ENCODE measurements at places on chromosomes 7 and 10.

DNA sequence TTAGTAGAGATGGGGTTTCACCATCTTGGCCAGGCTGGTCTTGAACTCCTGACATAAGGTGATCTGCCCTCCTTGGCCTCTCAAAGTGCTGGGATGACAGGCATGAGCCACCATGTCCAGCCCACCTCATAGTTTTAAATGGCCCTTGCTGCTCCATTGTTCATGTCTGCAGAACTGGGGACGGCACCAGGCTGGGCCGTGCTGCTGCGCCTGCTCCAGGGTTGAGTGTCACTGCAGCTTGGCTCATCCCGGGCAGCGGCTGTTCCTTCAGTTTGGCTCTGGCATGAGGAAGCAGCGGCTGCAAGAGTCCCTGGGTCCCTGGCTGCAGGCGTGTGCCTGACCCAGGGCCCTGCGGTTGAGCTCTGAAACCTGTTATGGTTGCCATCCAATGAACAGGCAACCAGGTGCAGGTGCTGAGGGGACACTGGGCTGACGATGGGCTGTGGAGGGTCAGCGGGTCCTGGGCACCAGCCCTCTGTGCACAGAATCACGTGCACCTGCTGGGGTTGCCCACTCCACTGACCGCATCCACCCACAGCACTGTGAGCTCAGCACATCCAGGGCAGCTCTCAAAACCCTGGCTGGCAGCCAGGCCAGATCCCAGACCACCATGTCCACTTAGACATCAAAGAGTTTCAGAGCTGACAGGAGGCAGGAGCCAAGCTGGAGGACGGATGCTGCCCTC lies 70.2 kb upstream of the PPP2R2D start:
- no peak for DNase-seq

DNA sequence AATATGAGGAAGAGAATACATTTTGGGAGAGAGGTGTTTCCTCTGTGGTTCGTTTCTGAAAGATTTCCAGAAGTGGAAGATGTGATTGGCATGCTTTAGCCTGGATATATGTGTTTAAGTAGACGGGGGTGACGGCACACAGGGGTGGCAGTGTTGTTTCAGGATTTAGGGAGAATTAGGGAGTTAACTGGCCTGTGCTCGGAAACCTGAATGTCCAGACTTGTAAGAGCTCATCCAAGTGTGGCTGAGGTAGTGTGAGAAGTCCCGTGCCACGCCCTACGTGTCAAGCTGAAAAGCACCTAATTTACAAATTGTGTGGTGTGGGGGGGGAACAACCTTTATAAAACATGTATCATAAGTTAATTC lies 1.1 kb downstream of the RALA start:
- no peak for DNase-seq

- DNase-seq: no peak
Observed at GRCh38 chr7:118844748-118845147, 620.2 kb downstream of the ANKRD7 start.

- no peak for DNase-seq
Observed at GRCh38 chr10:63836666-63837442, 315.7 kb downstream of the REEP3 start.

GRCh38 chr7:101947899-101948298 lies 130.5 kb downstream of the CUX1 start:
- DNase-seq: no peak

GRCh38 chr7:31875424-31875823 lies 188.4 kb downstream of the PPP1R17 start:
- no peak for DNase-seq

DNA sequence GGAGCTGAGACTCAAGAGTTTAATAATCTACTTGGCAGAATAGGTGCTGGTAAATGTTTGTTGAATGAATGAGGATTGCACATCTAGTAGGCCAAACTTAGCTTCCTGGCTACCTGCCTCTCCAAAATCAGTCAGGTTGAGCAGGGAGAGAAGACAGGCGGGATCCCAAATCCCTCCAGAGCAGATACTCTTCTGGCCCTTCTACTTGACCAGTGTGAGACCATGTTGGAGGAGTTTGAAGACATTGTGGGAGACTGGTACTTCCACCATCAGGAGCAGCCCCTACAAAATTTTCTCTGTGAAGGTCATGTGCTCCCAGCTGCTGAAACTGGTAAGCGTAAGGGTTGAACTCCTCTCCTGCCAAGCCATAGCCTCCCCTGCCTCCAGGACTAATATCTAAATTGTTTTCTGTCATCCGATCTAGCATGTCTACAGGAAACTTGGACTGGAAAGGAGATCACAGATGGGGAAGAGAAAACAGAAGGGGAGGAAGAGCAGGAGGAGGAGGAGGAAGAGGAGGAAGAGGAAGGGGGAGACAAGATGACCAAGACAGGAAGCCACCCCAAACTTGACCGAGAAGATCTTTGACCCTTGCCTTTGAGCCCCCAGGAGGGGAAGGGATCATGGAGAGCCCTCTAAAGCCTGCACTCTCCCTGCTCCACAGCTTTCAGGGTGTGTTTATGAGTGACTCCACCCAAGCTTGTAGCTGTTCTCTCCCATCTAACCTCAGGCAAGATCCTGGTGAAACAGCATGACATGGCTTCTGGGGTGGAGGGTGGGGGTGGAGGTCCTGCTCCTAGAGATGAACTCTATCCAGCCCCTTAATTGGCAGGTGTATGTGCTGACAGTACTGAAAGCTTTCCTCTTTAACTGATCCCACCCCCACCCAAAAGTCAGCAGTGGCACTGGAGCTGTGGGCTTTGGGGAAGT lies 2.2 kb upstream of the MBLAC1 start:
- no peak for DNase-seq

DNA sequence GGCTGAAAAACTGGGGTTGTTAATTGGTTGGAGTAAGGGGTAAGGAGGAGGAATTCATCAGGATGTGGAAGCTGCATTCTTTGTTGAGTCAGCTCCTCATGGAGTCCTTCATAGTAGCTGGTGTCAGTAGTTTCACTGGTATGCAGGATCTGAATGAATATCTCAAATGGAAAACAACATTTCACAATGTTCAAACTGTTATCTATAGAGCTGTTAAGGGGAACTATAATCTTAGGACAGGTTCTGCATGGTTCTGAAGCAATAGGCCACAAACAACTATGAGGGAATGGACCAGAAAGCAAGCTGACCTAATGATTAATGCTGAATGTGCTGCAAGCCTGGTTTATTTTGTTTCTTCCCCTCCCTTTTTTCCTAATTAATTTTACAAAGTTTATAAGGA lies 225.8 kb downstream of the IPMK start:
- no peak for DNase-seq

DNA sequence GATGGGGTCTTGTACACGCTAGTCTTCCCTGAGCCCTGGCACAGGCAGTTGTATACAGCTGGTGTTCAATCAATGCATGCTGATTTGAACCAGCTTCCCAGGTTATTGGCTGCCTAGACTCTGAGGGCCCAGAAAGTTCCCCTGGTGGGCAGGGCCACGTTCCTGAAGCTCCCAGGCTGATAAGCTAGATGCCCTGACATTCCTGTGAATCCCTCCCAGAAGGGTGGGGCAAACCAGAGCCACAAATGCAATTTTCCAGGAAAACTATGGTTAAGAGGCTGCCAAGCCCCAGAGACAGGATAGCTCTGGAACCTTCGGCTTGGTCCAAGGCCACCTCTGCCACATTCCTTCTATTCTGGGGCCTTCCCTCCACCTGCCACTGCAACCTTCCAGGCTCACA lies 78.2 kb downstream of the FAM53B start:
- no peak for DNase-seq

GRCh38 chr10:79287973-79288723 lies 59.1 kb upstream of the PPIF start:
- no peak for DNase-seq

DNA sequence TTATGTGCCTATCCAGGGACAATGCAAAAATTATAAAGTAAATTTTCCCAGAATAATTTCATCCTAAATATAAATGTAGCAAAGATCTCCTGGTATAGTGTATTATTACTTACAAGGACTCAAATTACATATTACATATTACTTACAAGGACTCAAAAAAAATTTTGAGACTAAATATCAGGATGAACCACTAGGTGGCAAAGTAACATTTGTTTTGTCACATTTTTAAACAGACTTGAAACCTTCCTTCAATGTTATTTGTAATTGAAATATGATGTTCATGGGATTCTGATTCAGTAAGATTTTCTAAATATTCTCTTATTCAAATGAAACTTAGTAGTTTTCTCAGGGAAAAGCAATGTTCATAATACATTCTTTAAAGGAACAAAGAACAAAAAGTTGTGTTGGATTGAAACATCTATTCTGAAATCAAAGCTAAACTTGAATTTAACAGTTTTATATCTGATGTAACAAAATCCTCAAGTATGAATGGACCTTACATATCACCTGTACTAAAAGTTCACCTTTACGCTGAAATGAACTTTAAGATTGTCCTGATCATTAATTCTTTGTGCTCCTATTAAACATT lies 74.3 kb upstream of the GNAI1 start:
- DNase-seq: no peak

GRCh38 chr7:70766109-70766508 lies 365.8 kb upstream of the GALNT17 start:
- no peak for DNase-seq
